ENCODE measurements at places on chromosomes 7 and 10.

DNA sequence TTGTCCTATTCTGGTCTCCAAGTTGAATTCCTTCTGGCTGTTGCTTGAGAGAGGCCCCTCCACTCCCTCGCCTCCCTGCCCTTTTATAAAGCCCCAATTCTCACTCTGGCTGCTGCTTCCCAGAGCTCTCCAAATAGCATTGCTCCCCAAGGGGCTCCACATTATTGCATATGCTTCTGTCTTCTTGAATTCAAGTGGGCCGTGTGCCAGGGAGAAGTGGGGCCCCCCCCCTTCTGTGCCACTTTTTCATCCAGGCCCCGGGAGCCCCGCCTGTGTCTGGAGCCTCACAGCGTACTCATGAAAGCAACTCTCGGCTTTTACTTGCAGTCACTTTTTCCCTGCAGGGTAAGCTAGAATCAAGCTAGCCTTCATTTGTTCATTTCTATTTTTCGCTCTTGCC, 265.1 kb downstream of the CCSER2 start:
- DNase-seq = no peak

DNA sequence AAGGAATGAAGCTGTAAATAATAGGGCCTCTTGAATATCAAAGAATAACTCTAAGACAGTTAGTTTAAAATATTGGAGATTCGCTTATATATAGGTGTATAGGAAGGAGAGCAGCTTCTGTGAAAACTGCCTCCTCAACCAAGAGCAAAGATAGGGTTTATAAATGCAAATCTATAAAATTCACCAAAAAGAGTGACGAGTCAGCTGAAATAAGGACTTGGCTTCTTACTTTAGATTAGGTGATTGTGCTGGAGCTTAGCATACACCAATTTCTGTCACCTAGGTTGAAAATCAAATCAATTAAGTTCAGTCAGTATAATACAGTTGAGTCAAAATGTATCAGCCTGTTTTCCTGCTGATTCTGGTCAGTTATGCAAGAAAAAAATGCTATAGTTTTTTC, 113.8 kb upstream of the SGCE start:
- DNase-seq = no peak

- no peak for DNase-seq
Measured at GRCh38 chr10:96387161-96387560, 28.4 kb upstream of the OPALIN start.

DNA sequence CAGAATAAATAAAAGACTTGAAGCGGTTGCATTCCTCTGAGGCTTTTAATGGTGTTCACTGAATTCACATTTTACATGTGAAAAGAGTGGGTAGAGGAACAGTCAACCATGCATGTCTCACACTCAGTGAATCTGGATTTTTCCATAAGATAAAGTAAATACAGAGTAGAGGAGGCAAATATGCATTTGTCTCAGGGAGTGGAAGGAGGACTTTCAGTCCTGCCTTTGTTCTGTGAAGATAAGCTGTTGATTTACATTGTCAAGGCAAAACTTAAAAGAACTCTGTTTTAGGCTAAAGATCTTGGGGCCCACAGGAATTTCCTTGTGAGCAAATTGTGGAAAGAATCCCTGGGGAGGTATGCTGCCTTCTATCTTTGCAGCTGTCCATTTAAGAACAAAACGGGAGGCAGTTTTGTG, 825.3 kb upstream of the MBL2 start:
- DNase-seq = no peak

DNA sequence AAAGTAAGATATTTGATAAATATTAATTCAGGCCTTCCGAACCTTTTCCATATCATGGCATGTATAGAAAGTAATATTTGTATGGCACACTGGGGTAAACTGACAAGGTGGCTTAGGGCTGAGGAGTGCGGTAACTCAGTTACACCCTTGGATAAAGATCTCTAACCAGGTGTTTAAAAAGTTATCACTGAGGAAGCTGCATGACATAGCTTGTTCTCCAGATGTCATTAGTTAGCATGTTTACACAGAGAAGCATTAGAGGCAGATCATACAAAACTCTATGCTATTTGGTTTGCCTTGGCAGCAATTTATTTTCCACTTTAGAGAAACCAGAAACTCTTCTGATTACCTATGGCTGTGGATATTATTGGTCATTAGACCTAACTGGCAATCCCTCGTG, 118.2 kb downstream of the ST7 start:
- DNase-seq = peak; percentile 30

DNA sequence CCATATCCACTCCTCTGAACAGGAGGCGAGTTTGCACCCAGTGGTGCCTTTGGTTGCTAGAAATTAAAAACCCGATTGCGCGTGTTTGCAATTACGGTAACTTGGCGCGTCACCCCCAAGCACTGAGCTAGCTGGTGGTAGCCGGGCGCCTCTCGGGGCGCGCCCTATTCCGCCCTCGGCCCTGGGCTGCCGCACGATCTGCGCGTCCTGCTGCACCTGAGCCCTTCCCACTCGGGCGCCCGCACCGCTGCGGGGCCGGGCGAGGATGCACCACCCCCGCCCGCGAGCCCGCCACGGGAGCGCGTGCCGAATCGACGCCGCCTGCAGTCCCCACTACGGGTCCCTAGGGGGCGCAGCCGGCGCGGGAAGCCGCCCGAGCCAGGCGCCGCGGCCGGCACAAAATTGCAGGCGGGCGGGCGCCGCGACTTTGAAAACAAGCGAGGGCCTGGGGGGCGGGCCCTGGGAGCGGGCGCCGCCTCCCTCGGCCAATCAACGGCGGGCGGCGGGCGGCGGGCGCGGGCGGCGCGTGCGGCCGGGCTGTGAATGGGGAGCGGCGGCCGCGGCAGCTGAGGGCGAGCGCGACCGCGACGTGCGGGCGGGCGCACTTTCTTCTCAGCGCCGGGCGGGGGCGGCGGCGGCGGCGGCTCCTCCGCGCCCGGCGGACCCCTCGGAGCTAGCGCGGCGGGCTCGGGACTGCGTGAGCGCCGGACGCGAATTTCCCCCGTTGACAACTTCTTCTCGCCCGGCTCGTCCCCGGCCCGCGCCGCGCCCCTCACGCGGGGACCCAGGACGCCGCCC, at the start of gene SDK1:
SDK1 (plus strand) TSS at position 602 of the 798 bp plus-strand sequence. CDS start 335 bp downstream, outside the sequence.
- DNase-seq = peak; percentile 73

DNA sequence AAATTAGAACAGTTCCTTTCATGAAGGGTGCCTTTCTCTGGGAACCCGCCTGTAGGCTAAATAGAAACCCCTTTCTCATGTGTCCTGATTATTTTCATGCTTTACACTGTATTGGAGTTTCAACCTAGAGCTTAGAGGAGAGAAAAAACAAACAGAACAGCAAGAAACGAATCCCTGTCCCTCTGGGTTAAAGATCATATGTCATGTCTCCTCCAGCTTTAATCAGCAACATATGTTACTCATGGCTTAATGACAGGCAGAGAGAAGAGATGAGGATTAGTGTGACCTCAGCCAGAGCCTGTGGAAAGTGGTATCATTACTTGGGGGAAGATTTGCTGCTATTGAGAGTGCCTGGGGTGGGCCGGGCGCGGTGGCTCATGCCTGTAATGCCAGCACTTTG, 32.1 kb downstream of the CRCP start:
- DNase-seq = peak; percentile 87

- no peak for DNase-seq
Measured at GRCh38 chr10:35927990-35928488, 285.9 kb upstream of the FZD8 start.

DNA sequence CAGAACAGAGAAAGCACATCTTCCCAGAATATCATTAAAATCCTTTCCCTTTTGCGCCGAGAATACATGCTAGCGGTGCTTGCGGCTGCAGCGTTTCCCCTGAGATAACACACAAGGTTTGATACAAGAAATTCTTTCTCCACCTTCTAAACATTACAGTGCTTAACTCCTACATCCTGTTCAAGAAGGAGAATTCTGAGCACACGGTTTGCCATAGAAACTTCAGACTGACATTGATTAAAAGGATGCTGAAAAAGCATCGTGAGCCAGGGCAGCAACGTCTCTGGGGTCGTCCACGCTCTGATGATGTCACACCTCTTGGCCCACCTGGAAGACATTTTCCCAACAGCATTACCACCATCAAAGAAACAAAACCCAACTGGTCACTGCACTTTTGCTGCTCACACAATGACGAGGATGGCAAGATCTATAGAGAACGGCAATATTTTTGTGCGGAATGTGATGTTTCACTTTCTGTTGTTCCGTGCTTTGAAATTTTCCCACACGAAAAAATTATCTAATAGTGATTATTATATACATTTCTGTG, 27.0 kb upstream of the PRSS1 start:
- DNase-seq = no peak

- no peak for DNase-seq
Measured at GRCh38 chr7:148702876-148703670, 4.4 kb downstream of the CUL1 start.

Data from NCI-H1694 treated with DMSO at 0.1 percent for 48 hours (cell line).